ENCODE measurements at places on chromosomes 1 and 21. TPM values are rescaled to one million over a fixed set of nuclear protein-coding genes. Genes with fewer than 3 reads are reported as not detected.

DNA sequence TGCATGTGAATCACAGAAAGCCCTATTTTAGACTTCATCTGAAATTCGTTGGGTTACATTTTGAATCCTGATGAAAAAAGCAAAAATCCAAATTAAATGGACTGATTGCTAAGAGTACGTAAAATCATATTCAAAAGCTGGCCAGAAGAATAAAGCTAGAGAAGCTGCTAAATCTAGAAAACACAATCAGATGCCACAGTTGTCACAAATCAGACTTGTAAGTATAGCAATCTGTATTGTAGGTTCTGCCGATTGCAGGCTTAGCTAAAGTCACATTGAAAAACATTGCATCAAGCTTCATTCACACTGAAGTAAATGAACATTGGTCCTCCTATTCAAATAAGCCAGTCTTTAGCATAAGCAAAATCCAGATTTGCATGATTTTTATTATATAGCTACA is 235.1 kb upstream of the ST6GALNAC5 start:
- H3K4me1 ChIP-seq, result peaks cover 11% of the 10 kb centered on the region
- H3K4me3 ChIP-seq, result no peak overlapping the region
- DNase-seq, result no peak
- no peak overlapping the region for H3K27ac ChIP-seq
- no peaks in the 10 kb centered on the region for H3K36me3 ChIP-seq
- no peaks in the 10 kb centered on the region for H3K27me3 ChIP-seq

DNA sequence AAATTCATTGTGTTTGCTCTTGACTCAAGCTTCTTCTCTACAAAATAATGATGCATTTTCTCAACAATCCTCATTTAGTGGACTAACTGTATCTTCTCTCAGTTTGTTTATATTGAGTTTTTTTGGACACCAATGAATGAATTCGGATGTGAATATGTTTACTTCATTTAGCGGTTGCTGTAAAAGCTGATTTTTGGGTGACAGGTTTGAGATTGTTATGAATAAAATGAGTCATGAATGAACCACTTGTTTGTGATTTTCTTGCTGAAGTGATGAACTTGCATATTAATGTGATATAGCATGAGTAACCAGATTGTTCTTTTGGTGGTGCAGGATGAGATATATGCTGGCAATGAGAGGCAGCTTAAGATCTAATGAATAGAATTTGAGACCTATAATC is 3.1 kb downstream of the DNM3 start:
- DNase-seq, result no peak
- no peak overlapping the region for H3K4me3 ChIP-seq
- H3K4me1 ChIP-seq, result peaks cover 16% of the 10 kb centered on the region

DNA sequence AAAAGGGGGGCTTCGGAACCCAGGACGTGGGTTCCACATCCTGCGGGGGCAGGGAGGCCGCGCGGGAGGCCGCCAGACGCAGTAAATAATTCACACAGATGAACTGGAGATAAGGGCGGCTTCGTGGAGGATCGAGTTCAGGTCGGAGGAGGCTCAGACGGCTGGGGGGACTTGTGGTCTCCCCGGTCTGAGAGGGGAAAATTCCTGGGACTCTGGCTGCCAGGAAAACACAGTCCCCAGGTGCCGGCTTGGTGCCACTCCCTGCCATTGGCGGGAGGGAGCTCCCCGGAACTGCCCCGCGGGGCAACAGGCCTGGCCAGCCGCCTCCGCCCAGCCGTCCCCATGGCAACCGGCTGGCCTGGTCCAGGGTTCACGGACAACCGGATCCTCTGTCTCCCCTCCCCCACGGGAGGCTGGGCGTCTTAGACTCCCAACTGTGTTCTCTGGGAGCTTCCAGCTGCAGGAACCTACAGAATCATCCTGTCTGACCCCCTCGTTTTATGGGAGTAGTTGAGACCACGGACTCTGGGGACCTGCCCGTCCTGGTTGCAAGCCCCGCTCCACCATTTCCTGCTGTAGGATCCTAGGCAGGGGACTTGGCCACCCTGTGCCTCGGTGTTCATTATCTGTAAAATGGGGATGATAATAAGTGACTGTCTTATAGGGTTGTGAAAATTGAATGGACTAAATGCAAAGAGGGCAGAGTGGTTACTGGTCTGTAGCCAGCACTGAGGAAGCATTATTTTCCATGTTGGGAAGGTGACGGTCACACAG is 9.6 kb downstream of the CAMK2N1 start:
- no peak overlapping the region for H3K4me3 ChIP-seq
- DNase-seq, result no peak
- no peak overlapping the region for H3K27ac ChIP-seq
- peaks cover 4% of the 10 kb centered on the region for H3K4me1 ChIP-seq
- H3K27me3 ChIP-seq, result peaks cover 80% of the 10 kb centered on the region
- H3K36me3 ChIP-seq, result no peaks in the 10 kb centered on the region

GRCh38 chr1:164671323-164671965 is 112.5 kb downstream of the PBX1 start:
- H3K4me3 ChIP-seq, result no peak overlapping the region
- DNase-seq, result no peak
- H3K27ac ChIP-seq, result no peak overlapping the region

- H3K36me3 ChIP-seq, result peaks cover 5% of the 10 kb centered on the region
- no peak overlapping the region for H3K4me3 ChIP-seq
- H3K4me1 ChIP-seq, result no peaks in the 10 kb centered on the region
- H3K27me3 ChIP-seq, result no peaks in the 10 kb centered on the region
- H3K27ac ChIP-seq, result no peak overlapping the region
Observed at GRCh38 chr1:174239541-174239940, 80.2 kb downstream of the RABGAP1L start.

DNA sequence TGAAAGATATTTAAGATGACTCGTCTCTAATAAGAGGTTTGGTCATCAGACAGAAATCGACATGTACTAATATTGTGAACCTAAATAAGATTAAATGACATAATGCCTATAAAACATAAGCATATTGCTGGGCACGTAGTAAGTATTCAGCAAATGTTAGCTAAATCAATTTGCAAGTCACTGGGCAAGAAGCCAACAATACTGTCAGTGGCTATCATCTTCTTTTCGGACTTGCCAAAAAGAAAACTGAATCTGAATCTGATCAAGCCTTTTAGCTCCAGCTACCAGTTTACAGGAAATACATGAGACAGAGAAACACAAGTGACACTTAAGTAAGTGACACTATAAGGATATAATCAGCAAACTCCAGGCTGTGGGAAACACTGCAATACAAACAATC is 46.0 kb downstream of the RPL5 start:
- H3K36me3 ChIP-seq, result peaks cover 15% of the 10 kb centered on the region
- H3K27ac ChIP-seq, result peak overlapping the region; percentile 95
- H3K4me1 ChIP-seq, result peaks cover 19% of the 10 kb centered on the region
- peak overlapping the region; percentile 80 for H3K4me3 ChIP-seq
- no peaks in the 10 kb centered on the region for H3K27me3 ChIP-seq
- no peak for DNase-seq

Gene STIL
- 26.8 TPM for total RNA-seq

DNA sequence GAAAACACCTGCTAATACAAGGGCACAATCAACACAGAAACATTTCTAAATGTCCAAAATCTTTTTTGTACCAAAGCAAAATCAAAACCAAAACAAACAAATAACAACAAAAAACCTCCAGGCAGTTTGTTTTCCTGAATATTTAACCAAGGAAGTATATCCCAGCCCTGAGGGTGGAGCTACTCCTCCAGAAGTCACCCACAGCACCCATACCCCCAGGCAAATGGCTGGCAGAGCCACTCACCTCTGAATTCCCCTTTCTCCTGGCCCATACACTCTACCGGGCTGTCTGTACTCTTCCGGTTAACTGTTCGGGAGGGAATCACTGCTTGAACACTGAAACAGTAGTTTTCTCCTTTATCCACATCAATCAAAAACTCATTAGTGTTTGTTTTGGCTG is 9.5 kb downstream of the F3 start:
- H3K4me1 ChIP-seq, result no peaks in the 10 kb centered on the region
- no peak overlapping the region for H3K4me3 ChIP-seq
- no peak overlapping the region for H3K27ac ChIP-seq
- DNase-seq, result no peak
- no peaks in the 10 kb centered on the region for H3K36me3 ChIP-seq

DNA sequence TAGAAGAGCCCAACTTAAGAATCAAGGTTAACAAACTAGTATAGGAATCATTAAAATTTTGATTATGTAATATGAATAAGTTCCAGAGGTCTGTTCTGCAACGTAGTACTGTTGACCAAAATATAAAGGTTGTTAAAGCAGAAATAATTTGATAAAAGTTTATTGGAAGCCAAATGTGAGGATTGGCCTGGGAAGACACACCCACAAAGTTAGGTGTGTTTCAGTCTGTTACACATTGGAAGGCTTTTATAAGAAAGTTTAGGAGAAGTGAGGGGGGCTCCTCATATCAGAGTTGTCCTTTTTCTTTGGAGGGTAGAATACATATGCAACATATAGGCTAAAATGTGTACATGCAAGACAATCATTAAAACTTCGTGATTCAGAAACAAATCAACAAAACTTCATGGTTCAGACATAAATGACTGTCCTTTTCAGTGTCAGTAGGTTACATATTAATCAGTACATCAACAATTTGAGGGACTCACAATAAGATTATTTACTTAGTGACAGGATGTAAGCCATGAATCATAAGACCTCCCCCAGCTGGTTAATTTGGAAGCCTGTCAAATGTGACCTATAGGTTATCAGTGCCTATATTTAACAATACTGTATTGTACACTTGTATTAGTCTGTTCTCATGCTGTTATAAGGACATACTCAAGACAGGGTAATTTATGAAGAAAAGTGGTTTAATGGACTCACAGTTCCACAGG is 245.0 kb upstream of the B3GALT2 start:
- H3K4me3 ChIP-seq, result no peak overlapping the region
- no peak overlapping the region for H3K27ac ChIP-seq
- H3K4me1 ChIP-seq, result peaks cover 9% of the 10 kb centered on the region
- H3K27me3 ChIP-seq, result no peaks in the 10 kb centered on the region
- peaks cover 31% of the 10 kb centered on the region for H3K36me3 ChIP-seq

- no peak for DNase-seq
- H3K4me1 ChIP-seq, result no peaks in the 10 kb centered on the region
- no peak overlapping the region for H3K4me3 ChIP-seq
- no peaks in the 10 kb centered on the region for H3K27me3 ChIP-seq
- H3K36me3 ChIP-seq, result no peaks in the 10 kb centered on the region
- no peak overlapping the region for H3K27ac ChIP-seq
Observed at GRCh38 chr1:196355206-196355786, 252.9 kb downstream of the KCNT2 start.

- no peaks in the 10 kb centered on the region for H3K4me1 ChIP-seq
- peaks cover under 1% of the 10 kb centered on the region for H3K36me3 ChIP-seq
- no peak for DNase-seq
- no peak overlapping the region for H3K27ac ChIP-seq
- no peak overlapping the region for H3K4me3 ChIP-seq
Observed at GRCh38 chr21:35414507-35415139, 365.5 kb upstream of the RUNX1 start.

Gene MROH7
- total RNA-seq, result 0.86 TPM

Gene TNFSF4
- total RNA-seq, result 2.4 TPM

- peaks cover 20% of the 10 kb centered on the region for H3K36me3 ChIP-seq
- H3K27me3 ChIP-seq, result no peaks in the 10 kb centered on the region
- no peak for DNase-seq
- H3K27ac ChIP-seq, result no peak overlapping the region
- H3K4me3 ChIP-seq, result no peak overlapping the region
- peaks cover 60% of the 10 kb centered on the region for H3K4me1 ChIP-seq
Observed at GRCh38 chr21:25494804-25495203, 112.5 kb downstream of the MRPL39 start.

Gene LENEP
- total RNA-seq, result 2.3 TPM

- no peaks in the 10 kb centered on the region for H3K36me3 ChIP-seq
- peaks cover 4% of the 10 kb centered on the region for H3K4me1 ChIP-seq
- DNase-seq, result no peak
- H3K27me3 ChIP-seq, result peaks cover 61% of the 10 kb centered on the region
- H3K27ac ChIP-seq, result no peak overlapping the region
Observed at GRCh38 chr1:93992190-93992589, 83.0 kb upstream of the GCLM start.

DNA sequence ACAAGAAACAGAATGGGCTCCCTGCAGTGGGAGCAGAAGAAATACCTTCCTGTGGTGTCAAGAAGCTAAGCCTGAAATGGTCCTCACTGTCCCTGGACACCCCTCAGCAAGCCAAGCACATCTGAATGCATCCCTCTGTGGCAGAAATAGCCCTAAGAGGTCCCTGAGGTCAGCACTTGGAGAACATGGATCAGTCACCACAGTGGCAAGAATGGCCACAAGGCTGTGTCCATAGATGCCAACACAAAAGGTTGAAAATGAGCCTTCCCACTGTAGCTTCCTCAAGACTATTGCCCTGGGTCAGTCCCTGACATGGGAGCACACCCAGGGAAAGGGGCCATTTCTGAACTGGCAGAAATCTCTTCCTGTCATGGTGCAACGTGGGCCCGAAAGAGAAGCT is 27.7 kb downstream of the PSMG1 start:
- H3K36me3 ChIP-seq, result no peaks in the 10 kb centered on the region
- DNase-seq, result no peak
- H3K4me1 ChIP-seq, result no peaks in the 10 kb centered on the region
- H3K27ac ChIP-seq, result no peak overlapping the region
- no peak overlapping the region for H3K4me3 ChIP-seq

DNA sequence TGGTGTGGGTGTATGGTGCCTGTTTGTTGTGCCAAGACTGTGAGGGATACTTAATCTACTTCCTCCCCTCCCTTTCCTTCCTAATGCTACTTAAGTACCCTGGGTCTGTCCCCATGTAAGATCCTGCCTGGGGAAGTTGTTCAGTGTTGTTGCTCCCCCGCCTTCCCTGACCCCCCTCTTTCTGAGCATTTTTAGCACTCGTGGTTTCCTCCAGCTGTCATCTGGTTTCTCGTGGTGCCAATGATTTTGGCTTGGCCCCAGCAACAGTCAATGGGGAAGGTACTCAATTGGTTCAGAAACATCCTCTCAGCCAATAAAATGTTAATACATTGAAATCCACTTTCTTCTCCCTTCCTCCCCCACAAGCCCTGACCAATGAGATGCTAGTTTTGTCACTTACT is 8.0 kb upstream of the B4GALT3 start:
- peak; percentile 78 for DNase-seq
- H3K27ac ChIP-seq, result peak overlapping the region; percentile 95
- H3K4me3 ChIP-seq, result peak overlapping the region; percentile 67
- H3K4me1 ChIP-seq, result peaks cover 81% of the 10 kb centered on the region
- no peaks in the 10 kb centered on the region for H3K27me3 ChIP-seq

Gene TCP10L
- 0.56 TPM for total RNA-seq

DNA sequence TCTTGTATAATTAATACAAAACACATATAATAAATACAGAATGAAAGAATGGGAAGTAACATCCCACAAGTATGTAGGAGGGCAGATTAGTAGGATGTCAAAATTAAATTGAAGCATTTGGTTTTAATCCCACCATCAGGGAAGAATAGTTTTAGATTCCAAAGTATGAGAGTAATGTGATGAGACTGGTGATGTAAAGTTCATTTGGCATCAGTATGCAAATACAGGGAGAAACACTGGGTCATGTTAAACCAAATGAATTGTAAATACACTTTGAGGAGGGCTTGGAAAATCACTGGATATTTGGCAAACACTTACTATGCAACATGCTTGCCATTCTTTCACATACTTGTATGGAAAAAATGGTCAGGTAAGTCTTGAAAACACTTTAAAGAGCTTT is 358.8 kb downstream of the DPYD start:
- H3K27ac ChIP-seq, result no peak overlapping the region
- no peak for DNase-seq
- H3K36me3 ChIP-seq, result peaks cover 7% of the 10 kb centered on the region
- H3K27me3 ChIP-seq, result no peaks in the 10 kb centered on the region
- H3K4me3 ChIP-seq, result no peak overlapping the region

Data from activated T-cell treated with anti-CD3 and anti-CD28 coated beads, Interleukin-2, amount 50 U/mL, for 72 hours (primary cell).